ENCODE measurements at places on chromosomes 1 and 21.

DNA sequence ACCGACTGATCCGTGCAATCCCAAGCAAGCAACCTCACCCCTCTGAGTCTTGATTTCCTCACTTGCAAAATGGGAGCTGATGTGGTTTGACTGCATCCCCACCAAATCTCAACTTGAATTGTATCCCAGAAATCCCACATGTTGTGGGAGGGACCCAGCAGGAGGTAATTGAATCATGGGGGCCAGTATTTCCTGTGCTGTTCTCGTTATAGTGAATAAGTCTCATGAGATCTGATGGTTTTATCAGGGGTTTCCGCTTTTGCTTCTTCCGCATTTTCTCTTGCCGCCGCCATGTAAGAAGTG, 58.4 kb downstream of the FHAD1 start:
- DNase-seq: no peak
- H3K27me3 ChIP-seq: peaks cover 12% of the 10 kb centered on the region
- peaks cover 23% of the 10 kb centered on the region for H3K36me3 ChIP-seq
- no peak overlapping the region for H3K27ac ChIP-seq
- no peaks in the 10 kb centered on the region for H3K4me1 ChIP-seq

DNA sequence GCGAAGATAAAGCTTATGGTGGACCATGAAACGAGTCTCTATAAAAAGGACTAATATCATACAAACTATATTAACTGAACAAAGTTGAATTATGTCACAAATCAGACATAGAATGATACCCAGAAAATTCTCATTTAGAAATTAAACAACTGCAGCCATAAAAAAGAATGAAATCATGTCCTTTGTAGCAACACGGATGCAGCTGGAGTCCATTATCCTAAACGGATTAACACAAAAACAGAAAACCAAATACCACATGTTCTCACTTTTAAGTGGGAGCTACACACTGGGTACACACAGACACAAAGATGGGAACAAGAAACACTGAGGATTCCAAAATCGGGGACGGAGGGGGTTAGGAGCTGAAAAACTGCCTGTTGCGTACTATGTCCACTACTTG, 11.5 kb downstream of the COP1 start:
- H3K27ac ChIP-seq: no peak overlapping the region
- H3K4me3 ChIP-seq: no peak overlapping the region
- DNase-seq: no peak
- H3K27me3 ChIP-seq: no peaks in the 10 kb centered on the region

DNA sequence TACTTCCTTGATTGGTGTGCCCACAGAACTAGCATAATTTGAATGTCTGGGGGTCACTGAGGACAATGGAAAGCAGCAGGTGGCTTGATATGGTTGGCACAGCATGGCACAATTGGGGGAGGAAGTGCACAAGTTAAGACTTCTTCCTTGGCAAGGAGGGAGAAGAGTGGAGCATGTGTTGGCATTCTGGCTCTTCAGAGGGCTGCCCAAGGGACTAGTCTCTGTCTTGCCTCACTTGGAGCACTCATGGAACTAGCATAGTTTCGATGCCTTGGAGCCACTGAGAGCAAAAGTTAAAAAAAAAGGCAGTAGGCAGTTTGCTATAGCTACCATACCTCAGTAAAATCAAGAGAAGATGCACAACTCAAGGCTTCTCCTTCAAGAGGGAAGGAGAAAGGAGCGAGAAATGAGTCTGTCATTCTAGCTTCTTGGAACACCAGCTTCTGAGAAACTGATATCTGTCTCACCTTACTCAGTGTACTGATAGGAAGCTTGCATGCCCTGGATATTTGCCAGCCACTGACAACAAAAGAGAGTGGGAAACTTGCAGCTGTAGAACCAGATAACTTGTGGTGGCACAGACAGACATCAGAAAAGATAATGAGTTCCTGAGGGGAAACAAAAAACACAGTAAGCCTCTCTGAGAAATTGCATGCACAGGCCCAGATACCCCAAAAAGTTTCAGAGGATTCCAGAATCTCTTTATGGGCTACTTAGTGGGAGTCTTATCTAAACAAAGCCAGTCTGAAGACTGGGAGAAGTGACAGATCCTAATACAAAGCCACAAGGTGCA, 207.5 kb upstream of the SAMSN1 start:
- H3K27me3 ChIP-seq: no peaks in the 10 kb centered on the region
- no peaks in the 10 kb centered on the region for H3K4me1 ChIP-seq
- no peak overlapping the region for H3K27ac ChIP-seq
- H3K4me3 ChIP-seq: no peak overlapping the region
- no peaks in the 10 kb centered on the region for H3K36me3 ChIP-seq

- DNase-seq: no peak
- no peak overlapping the region for H3K4me3 ChIP-seq
- 0 out of 2 replicates have a peak, but pooled peaks cover 6% of the 10 kb centered on the region for H3K4me1 ChIP-seq
- H3K27ac ChIP-seq: no peak overlapping the region
- no peaks in the 10 kb centered on the region for H3K36me3 ChIP-seq
Observed at GRCh38 chr1:46183079-46183847, 7.0 kb upstream of the P3R3URF start.

- no peaks in the 10 kb centered on the region for H3K36me3 ChIP-seq
- H3K4me3 ChIP-seq: no peak overlapping the region
- H3K27ac ChIP-seq: no peak overlapping the region
- H3K4me1 ChIP-seq: no peaks in the 10 kb centered on the region
- H3K27me3 ChIP-seq: no peaks in the 10 kb centered on the region
Observed at GRCh38 chr1:75237316-75237715, 103.1 kb downstream of the LHX8 start.

- H3K4me3 ChIP-seq: no peak overlapping the region
- no peaks in the 10 kb centered on the region for H3K36me3 ChIP-seq
- no peaks in the 10 kb centered on the region for H3K27me3 ChIP-seq
- H3K4me1 ChIP-seq: 0 out of 2 replicates have a peak, but pooled peaks cover 5% of the 10 kb centered on the region
Observed at GRCh38 chr1:229880271-229881170, 186.5 kb upstream of the GALNT2 start.

DNA sequence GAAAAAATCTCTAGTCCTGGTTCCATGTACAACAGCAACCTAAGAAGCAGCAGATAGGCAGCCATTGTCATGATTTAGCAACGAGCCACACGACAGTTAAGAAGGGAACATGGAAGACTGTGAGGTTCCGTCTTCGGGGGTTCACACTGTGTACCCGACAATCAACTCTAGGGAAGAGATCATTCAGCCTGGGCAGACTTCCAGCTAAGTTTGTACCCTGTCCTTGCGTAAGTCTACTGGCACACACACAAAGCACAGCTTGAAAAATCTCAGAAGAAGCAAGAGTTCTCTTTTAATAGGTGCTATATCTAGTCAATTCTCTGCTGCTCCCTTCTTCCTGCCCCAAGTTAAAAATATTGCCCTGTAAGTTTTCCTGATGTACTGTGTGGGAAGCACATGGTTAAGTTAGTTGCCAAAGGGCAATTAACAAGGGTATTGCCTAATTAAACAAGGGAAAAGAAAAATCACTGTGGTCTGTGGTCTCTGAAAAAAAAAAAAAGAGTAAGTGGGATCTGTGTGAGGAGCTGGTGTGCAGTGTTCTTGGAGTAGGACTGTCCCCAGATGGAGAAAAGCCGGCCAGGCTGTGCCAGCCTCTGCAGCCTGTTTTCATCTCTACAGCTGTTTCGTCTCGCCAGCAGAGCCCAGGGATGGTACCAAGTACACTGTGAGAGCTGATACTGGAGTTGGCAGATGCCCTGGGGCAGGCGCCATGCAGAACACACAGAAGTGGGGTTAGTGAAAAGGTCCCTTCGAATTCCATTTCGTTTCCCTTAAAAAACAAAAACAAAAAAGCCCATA, 6.4 kb upstream of the MYBPHL start:
- no peaks in the 10 kb centered on the region for H3K27me3 ChIP-seq
- no peak overlapping the region for H3K27ac ChIP-seq
- peaks cover 38% of the 10 kb centered on the region for H3K36me3 ChIP-seq

DNA sequence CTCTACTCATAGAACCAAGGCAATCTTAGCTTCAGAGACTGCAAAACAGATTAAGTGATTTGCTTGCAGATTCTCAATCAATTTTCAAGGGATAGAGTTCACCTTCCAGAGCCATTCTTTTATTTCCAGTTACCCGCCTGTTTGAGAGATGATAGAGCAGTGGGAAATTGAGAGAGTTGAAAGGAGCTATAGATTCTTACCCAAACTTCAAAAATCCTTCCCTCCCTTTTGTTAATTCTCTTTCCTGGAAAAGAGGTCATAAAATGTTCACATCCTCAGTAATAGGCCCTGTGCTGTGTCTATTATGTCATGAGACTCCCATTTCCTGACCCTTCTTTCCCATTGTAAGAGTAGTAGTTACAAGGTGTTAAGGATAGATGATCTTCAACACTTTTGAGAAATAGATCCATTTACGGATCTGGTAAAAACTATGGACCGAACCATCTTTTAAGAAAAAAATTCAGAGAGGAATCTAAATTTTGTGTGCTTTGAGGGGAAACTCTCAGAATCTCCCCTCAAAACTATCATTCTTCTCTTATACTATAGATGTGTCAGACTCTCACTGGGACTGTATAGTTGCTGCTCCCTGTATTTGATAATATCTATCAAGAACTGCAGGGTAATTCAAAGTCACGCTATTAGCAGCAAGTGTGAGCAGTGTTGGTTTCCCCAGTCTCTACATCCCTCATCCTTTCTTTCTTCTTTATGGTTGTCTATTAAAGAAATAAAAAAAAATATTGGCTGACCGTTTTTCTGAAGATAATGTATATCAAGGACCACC, 8.0 kb downstream of the RGS4 start:
- H3K4me1 ChIP-seq: no peaks in the 10 kb centered on the region
- DNase-seq: no peak
- no peak overlapping the region for H3K27ac ChIP-seq
- H3K27me3 ChIP-seq: no peaks in the 10 kb centered on the region

DNA sequence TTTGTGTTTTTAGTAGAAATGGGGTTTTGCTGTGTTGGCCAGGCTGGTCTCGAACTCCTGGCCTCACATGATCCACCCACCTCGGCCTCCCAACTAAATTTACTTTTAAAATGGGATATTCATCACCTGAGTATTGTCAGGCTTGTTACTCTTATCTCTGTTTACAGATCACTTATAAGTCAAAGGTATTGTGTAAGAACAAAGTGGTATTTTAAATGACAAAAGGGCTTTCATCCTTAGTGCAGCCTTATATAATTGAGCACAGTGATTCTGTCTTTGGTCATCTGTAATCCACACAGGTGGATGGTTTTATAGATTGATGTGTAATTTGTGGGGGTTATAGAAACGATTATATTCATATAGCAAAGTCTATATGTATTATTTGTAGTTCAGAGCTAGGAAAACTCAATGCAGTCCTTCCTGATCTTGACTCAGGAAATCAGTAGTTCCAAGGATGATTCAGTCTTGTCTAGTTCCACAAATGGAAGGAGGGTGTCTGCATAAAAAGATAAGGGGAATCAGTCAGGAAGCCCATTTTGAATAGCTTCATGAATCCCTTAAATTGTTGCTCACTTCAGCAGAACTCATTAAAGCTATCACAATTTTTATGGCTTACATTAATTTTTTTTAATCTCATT, 34.6 kb downstream of the STXBP3 start:
- peaks cover 60% of the 10 kb centered on the region for H3K36me3 ChIP-seq
- no peak overlapping the region for H3K4me3 ChIP-seq
- H3K4me1 ChIP-seq: peaks cover 4% of the 10 kb centered on the region
- no peaks in the 10 kb centered on the region for H3K27me3 ChIP-seq

GRCh38 chr1:4653796-4654725, at the start of gene AJAP1:
AJAP1 (plus strand) TSS chr1:4654609; CDS start chr1:4655426, 817 bp downstream.
- H3K4me3 ChIP-seq: no peak within 1 kb of the TSS
- peaks cover 2% of the 10 kb centered on the region for H3K4me1 ChIP-seq
- peaks cover 17% of the 10 kb centered on the region for H3K36me3 ChIP-seq
- no peak within 1 kb of the TSS for H3K27ac ChIP-seq

- no peaks in the 10 kb centered on the region for H3K27me3 ChIP-seq
- H3K4me3 ChIP-seq: peak overlapping the region; percentile 90
- peaks cover 2% of the 10 kb centered on the region for H3K36me3 ChIP-seq
- H3K4me1 ChIP-seq: peaks cover 30% of the 10 kb centered on the region
- peak; percentile 97 for DNase-seq
Observed at GRCh38 chr1:21783679-21784603, 992 bp upstream of the USP48 start.

GRCh38 chr21:41410767-41411448, 15.1 kb upstream of the MX1 start:
- peaks cover 16% of the 10 kb centered on the region for H3K36me3 ChIP-seq
- no peaks in the 10 kb centered on the region for H3K4me1 ChIP-seq
- no peak for DNase-seq
- no peak overlapping the region for H3K4me3 ChIP-seq
